Activated CD8-positive, alpha-beta memory T cell treated with anti-CD3 and anti-CD28 coated beads for 1 hour (primary cell): ENCODE measurements at places on chromosomes 5 and 9.

DNA sequence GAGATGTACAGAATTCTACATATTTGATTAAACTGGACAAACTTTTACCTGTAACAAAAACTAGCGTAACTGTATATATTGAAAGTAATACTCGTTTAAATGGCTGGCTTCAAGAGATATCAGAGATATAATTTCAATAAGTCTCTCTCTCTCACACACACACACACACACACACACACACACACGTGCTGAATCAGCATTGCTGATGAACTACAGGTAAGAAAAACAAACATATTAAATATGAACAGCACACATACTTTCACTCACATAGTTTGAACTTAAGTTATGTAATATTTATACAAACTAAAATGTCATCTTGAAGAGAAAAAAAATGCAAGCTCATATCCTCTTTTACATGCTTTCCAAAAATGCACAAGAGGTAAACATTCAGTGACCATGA, 145.4 kb downstream of the BNC2 start:
- DNase-seq, result no peak

GRCh38 chr5:149024943-149025342, 37.9 kb downstream of the SH3TC2 start:
- DNase-seq, result no peak

GRCh38 chr5:661891-662750, 31.0 kb downstream of the TPPP start:
- DNase-seq, result no peak

DNA sequence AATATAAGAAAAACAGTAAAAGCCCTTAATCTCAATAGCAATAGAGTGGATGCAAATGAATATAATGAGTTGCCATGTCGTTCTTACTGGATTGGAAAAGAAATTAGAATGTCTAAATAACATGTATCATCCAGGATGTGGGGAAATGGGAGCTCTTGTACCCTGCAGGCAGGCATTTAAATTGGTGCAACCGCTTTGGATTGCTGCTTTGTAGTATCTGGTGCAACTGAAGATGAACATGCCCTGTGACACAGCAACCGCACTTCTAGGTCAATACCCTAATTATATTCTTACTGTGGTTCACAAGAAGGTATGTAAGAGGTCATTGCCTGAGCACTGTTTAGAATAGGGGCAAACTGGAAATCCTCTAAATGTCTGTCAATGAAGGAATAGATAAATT, 18.9 kb downstream of the MRPS30 start:
- no peak for DNase-seq

GRCh38 chr9:136626740-136627642, 35.7 kb upstream of the EGFL7 start:
- DNase-seq, result no peak

- no peak for DNase-seq
Measured at GRCh38 chr5:145830594-145830993, 4.5 kb downstream of the PRELID2 start.

DNA sequence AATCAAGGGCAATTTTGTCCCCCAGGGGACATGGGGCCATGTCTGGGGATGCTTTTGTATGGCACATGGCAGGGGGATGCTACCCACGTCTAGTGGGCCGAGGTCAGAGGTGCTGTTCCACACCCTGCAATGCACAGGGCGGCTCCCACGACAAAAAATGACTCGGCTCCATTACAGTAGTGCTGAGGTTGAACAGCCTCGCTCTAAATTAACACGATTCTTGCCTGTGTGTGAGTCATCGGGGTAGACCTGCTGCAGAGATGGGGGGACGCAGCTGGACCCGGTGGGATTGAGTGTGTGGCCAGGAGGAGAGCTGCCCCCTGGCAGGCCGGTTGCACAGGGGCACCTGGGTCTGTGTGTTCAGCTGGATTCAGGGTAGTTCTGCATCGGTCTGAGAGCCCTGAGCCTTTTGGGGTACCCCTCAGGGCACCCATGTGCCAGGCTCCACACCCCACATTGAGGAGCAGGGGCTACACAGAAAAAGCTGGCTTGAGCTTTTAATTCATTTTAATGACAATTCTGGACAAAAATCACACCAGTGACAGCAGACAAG, 20.0 kb upstream of the COL5A1 start:
- no peak for DNase-seq

GRCh38 chr5:62134811-62135210, 171.2 kb upstream of the KIF2A start:
- DNase-seq, result no peak

DNA sequence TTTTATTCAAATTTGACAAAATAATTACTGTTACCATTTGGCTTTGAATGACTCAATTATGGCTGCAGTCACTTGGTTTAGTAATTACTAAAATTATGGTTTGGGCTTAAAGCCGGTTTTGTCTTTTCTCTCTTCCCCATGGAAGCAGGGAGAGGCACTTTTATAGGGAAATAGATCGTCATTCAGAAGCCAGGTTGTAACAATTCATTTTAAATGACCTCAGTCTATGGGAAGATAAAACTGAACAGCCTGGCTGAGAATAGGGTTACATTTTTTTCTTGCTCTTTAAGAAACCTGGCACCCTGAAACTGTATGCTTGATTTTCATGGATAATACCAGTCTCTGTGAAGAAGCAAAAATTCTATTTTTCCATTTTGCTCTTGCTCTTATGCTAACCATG, 169.8 kb downstream of the SMC2 start:
- DNase-seq, result no peak

DNA sequence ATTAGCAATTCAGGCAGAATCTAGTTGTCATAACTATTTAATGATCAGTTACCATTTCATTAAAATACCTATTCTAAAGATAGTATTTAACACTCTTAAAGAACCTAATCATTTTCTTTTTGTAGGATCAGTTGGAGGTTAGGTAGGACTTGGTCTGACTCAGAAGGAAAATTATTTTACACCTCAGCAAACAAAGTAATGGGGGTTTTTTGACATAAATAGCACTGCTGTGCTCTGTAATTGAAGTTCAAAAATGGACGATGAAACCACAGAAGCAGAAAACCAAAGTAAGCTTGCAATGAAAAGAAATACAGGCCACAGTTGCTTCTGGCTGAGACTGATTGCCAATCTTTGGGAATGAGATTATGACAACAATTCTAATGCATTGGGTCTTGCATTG, 187.0 kb upstream of the TRPM3 start:
- DNase-seq, result no peak

DNA sequence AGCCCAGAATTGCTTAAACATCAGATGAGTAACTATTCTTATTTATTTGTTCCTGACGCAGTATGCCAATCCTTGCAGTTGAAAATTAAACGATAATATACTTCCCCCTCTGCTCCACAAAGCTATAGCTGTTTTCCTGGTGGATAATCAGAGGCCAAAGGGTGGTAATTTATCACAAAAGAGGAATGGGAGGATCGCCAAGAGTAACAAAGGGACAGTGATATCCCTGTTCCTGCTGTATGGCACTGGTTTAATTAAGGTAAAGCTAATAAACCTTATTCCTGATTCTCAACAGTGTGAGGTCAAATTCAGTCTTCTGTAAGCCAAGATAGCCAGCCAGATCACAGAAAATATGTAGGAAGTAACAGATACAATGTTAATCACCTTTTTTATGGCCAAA, 33.4 kb upstream of the PTGER4 start:
- no peak for DNase-seq

- no peak for DNase-seq
Measured at GRCh38 chr5:66415208-66415607, 181.0 kb upstream of the MAST4 start.

DNA sequence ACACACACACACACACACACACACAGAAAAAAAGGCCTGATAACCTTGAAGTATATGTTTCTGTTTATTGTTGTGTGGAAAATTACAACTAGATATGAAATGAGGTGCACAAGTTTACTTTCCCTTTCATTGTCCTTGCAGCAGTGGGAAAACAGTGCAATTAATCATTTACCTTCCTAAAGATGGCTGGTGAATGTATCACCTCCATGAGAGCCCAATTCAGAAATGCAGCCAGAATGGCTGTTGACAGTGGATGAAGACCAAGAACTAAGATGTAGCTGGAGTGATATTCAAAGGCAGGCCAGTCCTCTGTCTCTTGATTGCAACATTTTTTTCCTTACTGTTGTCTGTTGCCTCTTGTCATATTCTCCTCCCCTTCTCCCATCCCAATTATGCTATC, 49.6 kb upstream of the EIF4EBP3 start:
- DNase-seq, result no peak

GRCh38 chr5:168059131-168059530, 232.3 kb upstream of the WWC1 start:
- no peak for DNase-seq

- DNase-seq, result no peak
Measured at GRCh38 chr5:2006193-2006970, 123.7 kb upstream of the IRX4 start.

DNA sequence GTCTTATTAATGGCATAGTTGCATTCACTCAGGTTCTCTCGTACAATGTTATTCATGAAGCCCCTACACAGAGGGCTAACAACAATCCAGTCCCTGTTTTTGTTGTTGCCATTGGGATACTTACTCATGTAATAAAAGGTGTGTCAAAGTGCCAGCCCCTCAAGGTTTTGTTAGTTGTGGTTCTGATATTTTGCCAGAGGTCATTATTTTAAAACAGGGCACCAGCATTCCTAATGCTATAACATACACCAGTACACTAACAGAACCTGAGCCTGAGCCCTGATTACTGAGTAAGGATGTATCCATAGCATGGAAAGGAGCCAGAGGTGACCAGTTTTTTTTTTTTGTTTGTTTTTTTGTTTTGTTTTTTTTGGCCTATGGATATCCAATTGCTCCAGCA, 50.2 kb downstream of the SMC2 start:
- DNase-seq, result no peak

GRCh38 chr5:153796527-153796926, 242.2 kb downstream of the FAM114A2 start:
- DNase-seq, result no peak

DNA sequence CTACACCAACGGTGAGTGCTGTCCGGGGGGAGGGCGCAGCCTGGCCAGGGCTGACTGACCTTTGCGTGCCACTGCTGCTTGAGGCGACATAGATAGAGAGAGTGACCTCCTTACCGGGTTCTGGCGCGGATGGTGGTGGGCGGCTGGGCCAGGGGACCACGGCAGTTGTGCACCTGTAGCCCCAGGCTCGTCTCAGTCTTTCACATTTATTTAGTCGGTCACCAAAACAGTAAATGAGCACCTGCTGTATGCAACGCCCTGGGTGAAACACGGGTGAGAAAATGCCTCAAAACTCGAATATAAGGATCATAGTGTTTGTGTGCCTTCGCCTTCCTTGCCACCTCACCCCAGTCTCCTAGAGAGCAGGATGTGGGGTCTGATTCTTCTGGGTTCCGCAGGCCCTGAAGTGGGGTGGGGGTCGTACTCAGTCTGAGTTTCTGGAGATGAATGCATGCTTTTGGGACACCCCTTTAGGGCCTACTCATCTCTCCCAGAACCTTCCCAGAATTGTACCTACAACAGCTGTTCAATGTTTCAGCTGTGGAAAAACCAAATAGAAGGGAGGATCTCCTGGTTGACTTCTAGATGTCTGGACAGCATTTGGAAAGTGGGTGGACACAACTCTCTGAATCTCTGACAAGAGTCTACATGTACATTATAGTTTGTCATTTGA, 714 bp downstream of the SEC24A start:
- DNase-seq, result no peak

DNA sequence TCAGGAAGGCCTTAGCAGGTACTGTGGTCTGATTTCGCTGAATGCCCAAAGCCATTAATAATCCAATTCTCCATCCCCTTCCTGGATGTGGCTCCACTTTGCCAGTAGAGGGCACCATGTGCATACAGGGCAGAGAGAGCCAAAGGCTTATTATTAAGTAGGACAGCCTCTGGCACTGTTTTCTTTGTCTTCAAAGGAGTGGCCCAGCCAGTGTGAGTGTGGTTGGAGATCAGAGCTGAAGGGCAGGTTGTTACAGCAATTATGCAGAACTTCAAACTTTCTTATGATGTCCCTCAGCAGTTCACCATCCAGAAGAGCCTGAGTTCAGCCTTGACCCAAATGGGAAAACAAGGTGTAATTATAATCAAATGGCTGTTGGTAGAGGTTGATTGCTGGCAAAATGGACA, 38.6 kb upstream of the CEMIP2 start:
- DNase-seq, result no peak

GRCh38 chr5:107518616-107519015, 152.1 kb downstream of the EFNA5 start:
- DNase-seq, result no peak

GRCh38 chr5:157150995-157151394, 8.3 kb upstream of the MED7 start:
- DNase-seq, result no peak

DNA sequence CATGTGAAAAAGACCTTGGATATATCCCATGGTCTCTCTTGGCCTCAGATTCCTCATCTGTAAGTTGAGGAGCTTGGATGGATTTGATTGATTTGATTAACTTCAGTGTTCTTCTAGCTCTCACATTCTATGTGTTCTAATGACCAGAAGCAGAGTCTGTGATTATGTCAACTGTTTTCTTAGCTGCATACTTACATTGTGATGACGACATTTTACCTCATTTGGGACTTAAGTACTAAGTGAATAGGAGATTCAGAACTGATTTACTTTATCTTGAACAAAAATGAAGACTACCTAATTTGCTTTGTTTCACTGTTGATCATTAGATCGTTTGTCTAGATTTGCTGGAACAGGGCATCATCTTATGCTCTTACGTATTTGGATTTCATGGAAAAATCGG, 427.7 kb downstream of the SH3GL2 start:
- no peak for DNase-seq

- no peak for DNase-seq
Measured at GRCh38 chr9:123586275-123586674, 230.3 kb downstream of the CRB2 start.

- DNase-seq, result no peak
Measured at GRCh38 chr5:120452471-120452870, 11.6 kb upstream of the PRR16 start.

DNA sequence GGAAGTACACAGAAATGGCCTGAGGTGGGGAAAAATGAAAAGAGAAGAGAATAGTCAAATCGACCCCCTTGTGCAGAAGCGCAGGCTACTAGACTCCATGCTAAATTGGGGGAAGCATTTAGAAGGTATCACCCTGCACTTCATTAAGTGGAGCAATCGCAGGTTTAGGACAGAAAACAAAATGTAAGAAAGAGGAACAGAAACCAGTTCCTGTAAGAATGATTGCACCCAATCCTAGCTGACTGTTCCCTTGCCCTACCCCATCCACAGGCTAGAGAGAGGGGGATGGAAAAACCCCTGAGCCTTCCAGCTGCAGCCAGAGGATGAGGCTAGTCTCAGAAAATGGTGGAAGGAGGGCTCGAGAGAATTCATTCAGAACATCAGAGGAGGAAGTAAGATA, 23.9 kb upstream of the PPP1R2B start:
- no peak for DNase-seq

DNA sequence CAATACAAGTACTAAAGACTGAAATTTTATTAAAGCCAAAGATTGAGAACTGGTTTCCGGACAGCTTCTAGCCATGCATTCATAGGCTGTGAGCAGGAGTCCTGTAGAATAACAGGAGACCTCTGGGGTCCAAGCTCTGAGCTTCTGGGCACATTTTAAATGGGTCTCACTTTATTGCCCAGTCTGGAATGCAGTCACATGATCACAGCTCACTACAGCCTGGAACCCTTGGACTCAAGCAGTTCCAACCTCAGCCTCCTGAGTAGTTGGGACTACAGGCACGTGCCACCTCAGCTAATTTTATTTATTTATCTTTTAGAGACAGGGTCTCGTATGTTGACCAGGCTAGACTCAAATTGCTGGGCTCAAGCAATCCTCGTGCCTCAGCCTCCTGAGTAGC, 15.4 kb downstream of the CDKN2AIPNL start:
- no peak for DNase-seq

- no peak for DNase-seq
Measured at GRCh38 chr5:139377226-139377625, 5.9 kb downstream of the SLC23A1 start.

- no peak for DNase-seq
Measured at GRCh38 chr5:67262956-67263355, 66.4 kb upstream of the CD180 start.
